ENCODE measurements at places on chromosomes 6 and 20.

DNA sequence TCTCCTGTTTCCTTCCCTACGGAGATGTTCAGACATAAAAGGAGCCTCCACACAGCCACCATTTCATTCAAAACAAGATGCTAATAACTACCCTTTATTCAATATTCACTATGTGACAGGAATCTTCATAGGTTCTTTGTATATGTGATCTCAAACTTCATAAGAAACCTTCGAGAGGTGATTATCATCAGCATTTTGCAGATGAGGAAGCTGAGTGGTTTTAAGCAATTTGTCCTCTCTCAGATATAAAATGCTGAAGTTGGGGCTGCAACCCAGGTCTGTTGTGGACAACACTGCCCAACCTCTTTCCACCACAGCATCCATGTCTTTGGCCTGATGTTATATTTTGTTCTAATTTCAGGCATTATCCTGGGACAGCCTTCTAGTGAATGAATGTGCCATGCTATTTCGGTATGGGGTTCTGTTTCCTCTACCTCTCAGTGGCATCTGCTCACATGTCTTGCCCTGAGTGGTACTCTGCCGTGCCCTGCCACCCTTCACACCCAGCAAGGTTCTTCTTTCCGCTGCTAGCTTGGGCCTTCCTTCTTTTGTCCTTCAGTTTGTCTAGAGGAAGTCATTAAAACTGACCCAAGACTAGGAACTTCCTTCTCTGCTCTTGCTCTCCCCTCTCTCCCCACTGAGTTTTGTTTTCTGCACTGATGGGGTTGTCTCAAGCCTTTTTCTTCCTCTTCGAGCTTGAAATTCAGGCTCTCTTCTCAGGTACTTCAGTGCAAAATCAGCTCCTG lies 300.9 kb upstream of the PRDM1 start:
- no peak for DNase-seq

DNA sequence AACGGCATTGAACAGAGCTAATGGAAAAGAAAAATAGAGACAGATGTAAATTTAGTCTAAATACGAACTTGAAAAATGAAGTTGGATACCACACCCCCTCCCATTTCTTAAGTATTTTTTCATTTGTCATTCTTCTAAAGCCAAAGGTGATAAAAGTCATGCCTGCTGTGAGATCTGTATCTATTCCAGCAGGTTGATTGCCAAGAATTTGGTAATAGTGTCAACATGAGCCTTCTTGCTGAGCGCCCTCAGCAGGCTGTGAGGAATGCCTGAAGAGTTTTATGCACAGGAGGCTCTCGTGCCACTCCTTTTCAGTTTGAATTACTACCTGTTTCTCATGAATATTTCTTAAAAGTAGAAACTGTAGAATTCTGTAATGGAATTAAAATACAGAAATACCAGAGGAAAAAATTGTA lies 165.4 kb downstream of the QKI start:
- DNase-seq = peak; percentile 39

DNA sequence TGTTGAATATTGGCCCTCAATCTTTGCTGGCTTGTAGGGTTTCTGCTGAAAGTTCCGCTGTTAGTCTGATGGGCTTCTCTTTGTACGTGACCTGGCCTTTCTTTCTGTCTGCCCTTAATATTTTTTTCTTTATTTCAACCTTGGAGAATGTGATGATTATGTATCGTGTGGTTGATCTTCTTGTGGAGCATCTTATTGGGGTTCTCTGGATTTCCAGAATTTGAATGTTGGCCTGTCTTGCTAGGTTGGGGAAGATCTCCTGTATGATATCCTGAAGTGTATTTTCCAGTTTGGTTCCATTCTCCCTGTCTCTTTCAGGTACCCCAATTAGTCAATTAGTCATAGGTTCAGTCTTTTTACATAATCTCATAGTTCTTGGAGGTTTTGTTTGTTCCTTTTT lies 22.6 kb upstream of the MOXD1 start:
- no peak for DNase-seq

DNA sequence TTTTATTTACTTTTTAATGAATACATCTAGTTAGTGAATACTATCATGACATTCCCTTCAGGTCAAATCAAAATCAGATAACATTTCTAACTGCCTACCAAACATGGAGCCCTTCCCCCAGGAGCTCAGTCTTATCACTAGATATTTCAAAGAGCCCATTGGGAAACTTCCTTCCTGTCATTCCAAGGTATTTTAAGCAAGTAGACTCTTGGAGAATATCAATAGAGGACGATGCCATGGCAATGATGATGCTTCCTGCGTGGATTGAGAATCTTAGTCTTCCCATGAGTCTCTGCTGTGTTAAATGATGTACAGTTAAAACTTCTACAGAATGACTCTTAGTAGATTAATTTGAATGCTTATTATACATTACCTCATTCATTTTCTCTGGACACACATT lies 384.9 kb downstream of the CENPW start:
- DNase-seq = no peak

- DNase-seq = no peak
These were observed 6.9 kb upstream of the CTNNBL1 start for GRCh38 chr20:37686762-37687477.

DNA sequence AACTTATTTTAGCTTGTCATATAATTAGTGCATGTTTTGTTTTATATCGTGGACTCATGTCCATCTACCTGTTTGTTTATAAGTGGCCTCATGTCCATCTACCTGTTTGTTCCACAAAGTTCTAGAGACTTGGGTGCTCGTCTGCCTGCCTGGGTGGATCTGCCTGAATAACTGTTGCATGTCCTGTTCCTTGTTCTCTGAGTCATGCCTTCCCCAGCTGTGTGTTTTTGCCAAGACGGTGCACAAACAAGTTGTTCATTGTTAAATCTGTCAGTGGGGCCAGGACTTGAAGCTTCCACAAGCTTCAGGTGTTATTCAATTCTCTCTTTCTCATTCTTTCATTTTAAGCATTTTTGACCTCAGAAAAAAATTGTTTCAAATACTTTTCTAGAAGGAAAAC lies 358.0 kb upstream of the CITED2 start:
- DNase-seq = no peak

- no peak for DNase-seq
These were observed 3.1 kb upstream of the INSM1 start for GRCh38 chr20:20364593-20365479.

DNA sequence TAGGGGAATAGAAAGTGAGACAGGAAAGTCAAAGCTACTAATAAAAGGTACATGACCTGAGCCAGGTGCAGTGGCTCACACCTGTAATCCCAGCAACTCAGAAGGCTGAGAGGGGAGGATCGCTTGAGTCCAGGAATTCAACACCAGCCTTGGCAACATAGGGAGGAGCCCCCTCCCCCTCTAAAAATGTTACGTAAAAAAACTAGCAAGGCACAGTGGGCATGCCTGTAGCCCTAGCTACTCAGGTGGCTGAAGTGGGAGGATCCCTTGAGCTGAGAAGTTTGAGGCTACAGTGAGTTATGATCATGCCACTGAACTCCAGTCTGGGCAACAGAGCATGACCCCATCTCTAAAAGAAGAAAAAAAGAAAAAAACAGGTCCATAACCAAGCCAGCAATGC lies 186.1 kb upstream of the RIN2 start:
- DNase-seq = no peak

- no peak for DNase-seq
These were observed 4.0 kb downstream of the SOD2 start for GRCh38 chr6:159689001-159689400.

DNA sequence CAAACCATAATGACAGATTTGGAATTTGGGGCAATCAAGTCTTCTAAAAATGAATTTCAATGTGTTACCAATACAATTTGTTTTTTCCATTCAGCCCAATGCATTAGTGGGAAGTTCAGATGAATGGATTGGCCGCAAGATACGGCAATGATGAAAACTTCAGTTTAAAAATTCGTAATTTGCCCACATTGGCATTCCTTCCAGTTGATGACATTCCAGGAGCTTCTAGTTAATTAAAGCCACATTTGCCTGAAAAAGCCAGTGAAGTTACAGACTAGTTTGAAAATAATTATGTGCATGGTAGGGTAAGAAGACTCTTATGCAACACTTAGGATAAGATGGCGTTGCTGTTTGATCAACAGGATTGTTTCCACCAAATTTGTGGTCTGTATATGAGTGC lies 46.2 kb downstream of the NHLRC1 start:
- DNase-seq = no peak

DNA sequence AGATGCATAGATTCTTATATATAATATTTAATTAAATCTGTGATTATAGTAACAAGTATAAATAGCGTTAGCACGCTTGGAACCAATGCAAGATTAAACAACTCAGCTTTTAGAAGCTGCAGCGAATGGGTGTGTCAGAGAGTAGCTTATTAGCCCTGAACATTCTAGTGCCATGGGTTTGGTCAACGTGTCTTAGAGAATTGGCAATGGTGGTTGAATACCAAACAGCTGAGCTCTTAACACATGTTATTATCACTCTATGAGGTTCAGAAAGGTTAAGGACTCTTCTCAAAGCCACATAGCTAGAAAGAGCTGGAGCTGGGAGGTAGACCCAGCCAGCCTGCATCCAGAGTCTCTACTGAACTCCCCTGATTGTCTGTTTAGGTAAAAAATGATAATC lies 284.2 kb upstream of the CHD6 start:
- no peak for DNase-seq

GRCh38 chr20:43017241-43018030 lies 172.3 kb downstream of the PTPRT start:
- DNase-seq = no peak

DNA sequence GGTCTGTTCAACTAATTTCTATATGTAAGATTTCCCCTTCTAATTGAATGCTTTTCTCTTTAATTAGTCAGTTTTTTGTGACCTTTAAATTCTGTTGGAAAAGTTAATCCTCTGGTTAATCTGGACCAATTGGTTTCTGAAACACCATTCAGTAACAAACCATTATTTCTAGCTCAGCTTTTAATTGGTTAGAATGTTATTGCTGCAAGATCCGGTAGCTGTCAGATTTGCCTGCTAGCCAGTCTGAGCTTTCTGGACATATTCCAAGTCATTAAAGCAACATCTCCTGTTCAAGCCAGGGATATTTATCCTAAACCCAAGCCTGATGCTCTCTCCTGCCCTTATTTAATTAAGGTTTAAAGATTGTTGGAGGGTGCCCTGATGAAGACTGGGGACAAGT lies 55.1 kb upstream of the FBXL4 start:
- no peak for DNase-seq

Measured in erythroblast (primary cell).